ENCODE measurements at places on chromosomes 2 and 18.

GRCh38 chr2:71684226-71685072 lies 231.1 kb downstream of the DYSF start:
- no peak for DNase-seq

- DNase-seq: no peak
These were observed 78.0 kb downstream of the SOWAHC start for GRCh38 chr2:109692013-109692743.

DNA sequence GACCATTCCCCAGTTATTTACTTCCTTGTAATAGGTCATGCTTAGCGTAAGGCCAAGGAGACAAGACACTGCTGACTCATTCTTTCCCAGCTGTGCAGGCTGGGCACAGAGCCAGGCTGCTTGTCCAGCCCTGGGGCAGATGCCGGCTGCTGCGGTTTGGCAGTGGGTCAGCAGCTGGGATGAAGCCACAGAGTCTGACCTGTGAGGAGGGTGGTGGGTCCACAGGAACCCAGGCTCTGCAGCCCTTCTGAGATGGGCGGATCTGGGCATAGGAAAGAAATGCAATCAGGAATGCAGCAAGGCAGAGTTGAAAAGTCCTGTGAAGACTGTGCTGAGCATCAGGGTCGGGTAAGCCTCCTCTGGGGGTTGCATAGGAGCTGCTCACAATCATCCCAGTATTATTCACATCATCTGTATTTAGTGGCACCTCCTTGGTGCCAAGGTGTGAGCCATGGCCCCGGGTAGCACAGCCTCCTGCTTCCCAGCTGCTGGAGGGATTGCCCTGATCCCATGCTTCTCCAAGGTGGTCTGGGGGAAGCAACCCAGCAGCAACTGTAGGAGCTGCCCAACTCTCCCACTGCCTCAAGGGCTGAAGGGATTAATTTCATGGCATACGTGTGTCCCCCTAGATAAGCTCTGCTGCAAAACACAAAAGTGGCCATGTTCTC lies 139.0 kb downstream of the DDX1 start:
- DNase-seq: peak; percentile 90

DNA sequence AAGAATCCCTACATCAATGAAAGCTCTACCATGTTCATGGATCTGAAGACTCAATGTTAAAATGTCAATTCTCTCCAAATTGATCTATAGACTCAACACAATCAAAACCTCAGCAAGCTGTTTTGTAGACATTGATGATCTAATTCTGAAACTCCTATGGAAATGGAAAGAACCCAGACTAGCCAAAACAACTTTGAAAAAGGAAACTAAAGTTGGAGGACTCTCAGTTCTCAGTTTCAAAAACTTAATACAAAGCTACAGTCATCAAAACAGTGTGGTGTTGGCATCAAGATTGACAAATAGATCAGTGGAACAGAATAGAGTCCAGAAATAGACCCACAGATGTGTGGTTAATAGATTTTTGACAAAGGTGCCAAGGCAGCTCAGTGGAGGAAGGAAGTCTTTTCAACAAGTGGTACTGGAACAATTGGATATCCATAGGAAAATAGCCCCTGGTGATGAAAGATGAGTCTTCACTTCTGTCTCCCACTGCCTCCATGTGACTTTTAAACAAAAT lies 30.4 kb downstream of the LBH start:
- no peak for DNase-seq

DNA sequence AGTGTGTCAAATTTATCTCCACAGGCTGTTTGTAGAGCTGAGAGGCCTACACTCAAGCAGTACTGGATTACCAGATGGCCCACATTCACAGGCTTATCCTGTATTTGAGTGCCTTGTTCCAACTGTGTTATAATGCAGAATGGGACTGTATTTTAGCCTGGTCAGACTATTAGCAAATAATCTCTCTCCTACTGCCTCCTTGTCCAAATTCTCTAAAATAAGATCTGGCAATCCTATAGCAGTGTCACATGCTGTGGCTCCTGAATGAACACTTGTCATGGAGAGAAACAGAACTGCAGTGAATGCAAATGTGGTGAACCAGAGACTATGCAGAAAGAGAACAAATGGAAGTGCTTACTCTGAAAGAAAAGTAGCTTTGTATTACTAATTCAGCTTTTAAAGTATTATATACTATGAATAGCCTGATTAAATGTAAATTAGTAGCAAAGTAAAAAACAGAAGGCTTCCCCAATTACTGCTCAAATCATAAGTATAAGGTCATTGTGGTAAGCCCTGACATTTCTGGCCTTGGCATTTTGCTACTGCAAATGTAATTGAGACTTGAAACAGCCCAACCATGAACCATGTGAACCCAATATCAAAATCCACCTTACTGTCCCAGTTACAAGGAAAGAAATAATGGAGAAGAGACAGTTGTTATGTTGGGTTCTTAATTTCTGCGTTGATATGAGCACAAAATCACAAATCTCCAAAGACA lies 80.0 kb downstream of the MAP4K3 start:
- DNase-seq: no peak

DNA sequence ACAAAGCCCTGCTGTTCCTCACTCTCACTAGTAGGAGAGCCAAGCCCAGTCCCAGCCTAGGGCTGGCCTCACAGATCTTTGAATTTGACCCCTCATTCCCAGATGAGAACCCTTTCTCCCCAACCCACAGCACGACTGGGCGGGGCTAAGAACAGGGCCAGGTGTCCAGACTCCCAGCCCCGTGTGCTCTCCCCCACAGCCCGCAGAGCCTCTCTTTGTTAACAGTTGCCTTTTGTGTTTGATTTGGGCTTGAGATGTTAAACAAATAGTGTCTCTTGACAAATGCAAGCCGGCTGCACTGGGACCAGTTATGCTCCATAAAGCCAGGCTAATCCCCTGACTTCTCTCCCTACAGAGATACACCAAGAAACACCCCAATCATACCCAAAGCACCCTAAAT lies 4.7 kb upstream of the KCNK3 start:
- no peak for DNase-seq
